Breast epithelium (tissue), 4 donors: ENCODE measurements at places on chromosomes 3 and 15. TPM values are rescaled to one million over a fixed set of nuclear protein-coding genes. Genes with fewer than 3 reads are reported as not detected.
A peak's percentile ranks its signal among the peaks of the same experiment; 100 is the strongest.

- no peak for DNase-seq
Observed at GRCh38 chr15:35211240-35211902, 126.3 kb upstream of the NANOGP8 start.

GRCh38 chr3:13057282-13058040 is 15.8 kb downstream of the IQSEC1 start:
- peak; percentile 41 for DNase-seq

DNA sequence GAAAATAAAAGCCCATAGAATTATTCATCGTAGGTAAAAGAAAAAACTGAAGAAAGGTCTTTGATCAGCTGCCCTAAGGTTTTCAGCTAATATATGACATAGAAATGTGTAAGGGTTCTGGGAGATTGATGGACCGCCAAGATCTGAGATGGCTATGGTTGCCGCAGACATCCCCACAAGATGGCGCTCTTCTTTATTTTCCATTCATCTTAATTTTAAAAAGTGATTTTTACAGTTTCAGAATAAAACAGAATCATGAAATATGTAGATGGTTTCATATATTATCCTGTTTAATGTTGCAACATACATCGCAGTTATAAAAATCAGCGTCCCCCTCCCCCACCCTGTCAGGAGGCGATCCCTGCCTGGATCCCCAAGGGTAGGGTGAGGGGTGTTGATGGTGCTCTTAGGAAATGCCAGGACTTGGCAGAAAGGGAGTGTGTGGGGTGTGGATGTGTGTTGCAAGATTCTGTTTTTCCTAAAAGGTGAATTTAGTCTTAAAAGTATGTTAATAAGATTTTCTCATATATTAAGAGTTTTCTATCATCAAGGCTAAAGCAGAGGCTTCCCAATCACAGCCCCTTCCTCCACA is 68.8 kb downstream of the ANXA2 start:
- DNase-seq: no peak

DNA sequence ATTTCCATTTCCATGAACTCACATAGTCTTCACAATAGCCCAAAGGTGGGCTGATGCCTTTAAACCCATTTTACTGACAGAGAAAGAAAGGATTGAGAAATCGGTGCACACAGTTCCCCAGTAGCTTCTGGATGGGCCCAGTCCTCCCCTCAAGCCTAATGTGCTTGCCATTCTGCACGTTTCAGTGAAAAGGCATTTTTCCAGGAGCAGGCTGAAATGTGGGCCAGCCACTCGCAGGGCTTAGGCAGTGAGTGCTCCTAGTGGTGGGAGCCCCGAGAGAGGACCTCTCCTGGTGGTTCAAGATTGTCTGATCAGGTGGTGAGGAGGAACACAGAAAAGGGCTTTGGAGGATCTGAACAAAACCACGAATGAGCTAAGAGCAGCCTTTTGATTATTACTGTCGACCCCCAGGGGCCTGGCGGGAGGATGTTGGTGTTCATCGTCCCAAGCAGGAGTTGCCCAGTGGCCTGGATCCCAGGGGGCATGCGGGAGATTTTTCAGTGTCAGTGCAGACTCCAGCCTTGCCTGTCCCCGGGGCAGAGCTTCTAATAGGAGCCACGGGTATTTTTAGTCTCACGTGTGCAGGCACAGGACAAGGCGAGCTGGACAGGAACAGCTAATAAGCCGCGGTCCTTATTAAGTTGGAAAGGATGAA is 8.7 kb upstream of the KY start:
- DNase-seq: no peak

DNA sequence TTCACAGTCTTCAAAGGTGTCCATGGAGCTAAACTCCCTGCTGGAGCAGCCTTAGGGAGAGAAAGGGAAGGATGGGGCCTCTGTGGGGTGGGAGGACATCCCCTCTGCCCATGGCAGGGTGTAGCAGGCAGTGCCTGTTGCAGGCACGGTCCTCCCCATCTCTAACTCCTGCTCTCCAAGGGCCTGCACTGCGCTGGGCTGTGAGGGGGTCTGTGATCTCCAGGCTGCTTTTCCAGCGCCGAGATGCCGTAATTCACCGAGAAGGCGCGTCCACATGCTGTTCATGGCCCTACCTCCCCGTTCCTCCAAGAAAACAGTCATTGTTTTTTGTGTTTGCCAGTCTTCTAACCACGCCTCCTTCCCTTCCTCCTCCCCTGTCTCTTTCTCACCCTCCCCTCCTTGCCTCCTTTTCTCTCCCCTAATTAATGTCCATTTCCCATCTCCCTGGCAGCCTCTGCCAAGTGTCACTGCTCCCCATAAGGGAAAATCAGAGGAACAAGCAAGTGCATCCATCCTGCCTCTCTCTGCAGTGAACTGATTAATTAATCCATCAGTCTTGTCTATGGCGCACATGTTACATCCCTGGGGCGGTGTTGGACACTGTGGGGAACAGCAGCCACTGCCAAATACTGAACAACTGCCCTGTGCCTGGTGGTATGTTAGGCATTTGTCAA is 17.7 kb upstream of the LAMP3 start:
- DNase-seq: no peak

DNA sequence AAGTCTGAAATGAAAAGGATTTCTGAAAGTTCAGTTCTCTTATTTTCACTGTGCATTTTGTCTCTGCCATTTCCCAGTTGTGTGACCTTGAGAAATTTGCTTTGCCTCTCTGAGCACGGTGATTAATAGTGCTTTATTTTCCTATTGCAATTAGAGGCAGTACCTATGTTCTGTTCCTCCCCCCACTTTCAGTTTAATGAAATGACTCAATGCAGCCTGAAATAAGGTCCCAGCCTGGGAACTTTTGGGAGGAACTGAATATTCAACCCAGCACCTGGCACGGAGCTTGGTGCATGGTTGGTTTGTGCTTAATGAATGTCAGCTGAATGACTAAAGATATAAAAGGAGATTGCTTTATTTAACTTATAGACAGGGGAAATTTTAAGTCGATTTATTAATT is 352.6 kb downstream of the PDCD6IP start:
- DNase-seq: no peak

- DNase-seq: no peak
Observed at GRCh38 chr15:77611767-77612166, 20.9 kb downstream of the LINGO1 start.

GRCh38 chr3:12871404-12871983 is 30.1 kb upstream of the RPL32 start:
- no peak for DNase-seq

GRCh38 chr3:76943671-76944070 is 96.2 kb upstream of the ROBO2 start:
- DNase-seq: no peak

DNA sequence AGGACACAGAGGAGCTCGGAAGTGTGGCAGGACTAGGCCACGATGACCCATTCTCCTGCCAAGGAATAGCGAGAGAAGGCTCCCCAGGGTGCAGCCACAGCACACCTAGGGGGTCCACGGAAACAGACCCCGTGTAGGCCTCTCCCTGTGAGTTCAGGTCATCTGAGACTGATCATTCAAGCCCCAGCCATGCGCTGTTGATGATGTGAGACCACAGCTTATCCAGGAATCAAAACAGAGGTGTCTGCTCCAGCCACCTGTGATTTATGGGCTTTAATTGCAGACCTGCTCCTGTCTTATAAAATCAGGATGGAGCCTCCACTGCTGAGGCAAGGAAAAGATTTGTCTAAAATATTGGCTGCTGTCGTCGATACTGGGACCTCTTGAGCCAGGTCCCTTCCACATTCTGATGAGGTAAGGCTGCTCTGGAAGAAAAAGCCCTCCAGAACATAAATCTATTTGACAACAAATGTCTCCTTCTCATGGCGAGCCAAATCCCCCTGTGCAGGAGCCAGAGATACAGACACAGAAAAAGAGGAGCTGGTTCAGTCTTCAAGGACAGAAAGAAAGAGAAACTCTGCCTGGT is 186.7 kb downstream of the TJP1 start:
- DNase-seq: no peak

- no peak for DNase-seq
Observed at GRCh38 chr3:194640829-194641228, 7.6 kb upstream of the TMEM44 start.

DNA sequence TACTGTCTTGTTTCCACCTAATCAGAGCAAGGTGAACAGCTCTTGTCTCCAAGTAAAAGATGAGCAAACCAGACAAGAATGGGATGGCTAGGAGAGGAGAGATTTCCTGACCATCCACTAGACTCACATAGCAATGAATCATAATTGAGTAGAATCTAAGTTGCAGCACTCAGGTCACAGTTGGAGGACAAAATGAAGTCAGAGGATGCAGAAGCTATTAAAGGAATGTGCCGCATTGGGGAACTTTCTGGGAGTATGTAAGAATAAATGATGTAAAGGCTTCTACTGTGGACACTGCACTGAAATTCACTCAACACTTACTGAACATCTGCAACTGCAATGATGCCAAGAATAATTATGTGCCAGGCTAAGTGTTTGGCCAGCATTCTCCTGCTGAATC is 217.4 kb upstream of the WNT5A start:
- no peak for DNase-seq

DNA sequence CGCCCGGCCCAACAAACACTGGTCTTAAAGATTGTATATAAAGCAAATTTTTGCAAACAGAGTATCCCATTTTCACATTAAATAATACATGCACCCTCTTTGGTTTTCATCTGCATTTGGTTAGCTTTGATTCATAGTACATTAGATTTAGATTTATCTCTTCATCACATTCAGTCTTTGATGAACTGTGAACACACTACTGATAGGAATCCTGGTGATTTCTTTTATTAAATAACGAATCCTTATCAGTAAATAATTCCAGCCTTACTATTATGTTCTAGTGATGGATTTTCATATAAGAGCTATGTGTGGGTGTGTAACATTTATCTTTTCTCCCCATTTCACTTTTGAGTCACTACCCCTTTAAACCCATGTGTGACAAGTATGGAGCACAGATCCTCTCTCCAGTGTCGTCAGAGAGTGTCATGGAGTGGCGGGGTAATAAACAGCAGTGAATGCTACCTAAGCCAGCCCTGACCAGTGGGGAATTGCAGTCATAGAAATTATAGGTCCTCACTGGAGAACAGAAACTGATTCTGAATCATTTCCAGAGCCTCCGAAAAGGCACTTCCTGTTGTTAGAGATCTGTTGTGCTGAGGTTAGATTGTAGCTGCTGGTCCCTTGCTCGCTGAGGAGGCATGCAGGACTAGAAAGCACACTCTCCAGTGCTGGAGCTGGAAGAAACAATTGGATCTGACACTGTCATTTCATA is 22.0 kb downstream of the SLC7A14 start:
- DNase-seq: no peak

GRCh38 chr3:68681766-68682165 is 250.6 kb downstream of the TAFA4 start:
- DNase-seq: no peak

GRCh38 chr15:81363276-81363675 is 10.7 kb downstream of the TMC3 start:
- DNase-seq: no peak

DNA sequence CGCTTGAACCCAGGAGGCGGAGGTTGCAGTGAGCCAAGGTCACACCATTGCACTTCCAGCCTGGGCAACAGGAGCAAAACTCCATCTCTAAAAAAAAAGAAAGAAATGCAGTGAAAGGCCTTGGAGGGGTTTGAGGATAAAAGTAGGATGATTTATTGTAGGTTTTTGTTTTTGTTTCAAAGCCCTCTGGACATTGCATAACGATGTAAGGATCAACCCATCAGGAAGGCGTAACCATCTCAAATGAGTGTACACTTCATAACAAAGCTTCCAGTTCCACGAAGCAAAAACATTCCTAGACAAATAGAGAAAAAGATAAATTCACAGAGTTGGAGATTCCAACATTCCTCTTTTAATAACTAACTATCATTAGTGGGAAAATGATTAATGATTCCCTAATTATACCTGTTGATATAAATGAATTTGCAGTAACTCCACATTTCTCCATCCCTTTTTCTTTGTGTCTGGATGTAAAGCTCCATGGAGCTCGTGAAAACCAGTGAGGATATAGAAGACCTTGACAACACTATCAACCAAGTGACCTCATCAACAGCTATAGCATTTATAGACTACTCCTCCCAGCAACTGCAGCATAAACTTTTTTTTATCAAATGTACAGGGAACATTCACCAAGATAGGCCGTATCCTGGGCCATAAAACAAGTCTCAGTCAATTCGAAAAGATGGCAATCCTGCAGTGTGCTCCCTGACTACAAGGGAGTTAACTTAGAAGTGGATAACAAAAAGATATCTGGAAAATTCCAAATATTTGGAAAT is 48.7 kb upstream of the PPP4R2 start:
- no peak for DNase-seq

Gene FBXW12
- 0.32 TPM for total RNA-seq

Gene KBTBD13
- total RNA-seq: 0.15 TPM

Gene IL16
- 11.1 TPM for total RNA-seq

Gene POLQ
- total RNA-seq: 0.29 TPM

Gene CTDSPL
- 40.0 TPM for total RNA-seq

Gene SLC2A2
- not detected for total RNA-seq

Gene GASK1A
- total RNA-seq: 20.5 TPM

Gene AADACL2
- 0.73 TPM for total RNA-seq

Gene ISL2
- not detected for total RNA-seq

Gene RTP4
- total RNA-seq: 2.3 TPM

Gene SLC15A2
- 4.1 TPM for total RNA-seq
